T-helper 9 cell (primary cell): ENCODE measurements at places on chromosomes 11 and 22.

- DNase-seq, result no peak
Measured at GRCh38 chr11:130068986-130069658, 572 bp upstream of the APLP2 start.

GRCh38 chr22:21726650-21727049 lies 8.9 kb downstream of the YPEL1 start:
- DNase-seq, result no peak

- no peak for DNase-seq
Measured at GRCh38 chr22:41260871-41261270, 20.1 kb upstream of the CHADL start.

GRCh38 chr11:119306373-119306890 lies 10.5 kb downstream of the MCAM start:
- no peak for DNase-seq
